A549 treated with AZD2906 at 1 μM for 4 hours (cell line): ENCODE measurements at places on chromosomes 5 and 9. TPM values are rescaled to one million over a fixed set of nuclear protein-coding genes. Genes with fewer than 3 reads are reported as not detected.

The SPATA31C1 gene
- not detected in 5 replicates for total RNA-seq

The FBN2 gene
- total RNA-seq, result 12.9 to 19.1 TPM (median 17.6 TPM) in 5 replicates

The TIFAB gene
- not detected in 5 replicates for total RNA-seq

The CMYA5 gene
- total RNA-seq, result 0.06 to 0.13 TPM (median 0.09 TPM) in 5 replicates

The PLEKHG4B gene
- total RNA-seq, result 1.00 to 2.0 TPM (median 1.7 TPM) in 5 replicates

The FBP2 gene
- total RNA-seq, result not detected in 5 replicates

The GKAP1 gene
- total RNA-seq, result 4.0 to 5.0 TPM (median 4.2 TPM) in 5 replicates

The PCDHA3 gene
- 0.82 to 1.0 TPM (median 0.93 TPM) in 5 replicates for total RNA-seq

The AGXT2 gene
- not detected in 5 replicates for total RNA-seq

The SEPTIN8 gene
- 17.8 to 21.9 TPM (median 19.3 TPM) in 5 replicates for total RNA-seq

The FCN1 gene
- not detected in 5 replicates for total RNA-seq

The SLC1A1 gene
- 0.88 to 1.2 TPM (median 1.2 TPM) in 5 replicates for total RNA-seq

The ZNF658 gene
- total RNA-seq, result 1.6 to 2.1 TPM (median 1.7 TPM) in 5 replicates

The CCDC192 gene
- not detected in 5 replicates for total RNA-seq

The KCNMB1 gene
- total RNA-seq, result not detected in 5 replicates

The GPX8 gene
- 30.6 to 36.7 TPM (median 32.4 TPM) in 5 replicates for total RNA-seq

The FOXD4L3 gene
- total RNA-seq, result 0.05 to 0.21 TPM (median 0.10 TPM) in 4 of 5 replicates, not detected in the other

The F2RL2 gene
- 2.6 to 3.6 TPM (median 2.9 TPM) in 5 replicates for total RNA-seq
